Fibroblast of the aortic adventitia (primary cell): ENCODE measurements at places on chromosomes 6 and 20.
A peak's percentile ranks its signal among the peaks of the same experiment; 100 is the strongest.

DNA sequence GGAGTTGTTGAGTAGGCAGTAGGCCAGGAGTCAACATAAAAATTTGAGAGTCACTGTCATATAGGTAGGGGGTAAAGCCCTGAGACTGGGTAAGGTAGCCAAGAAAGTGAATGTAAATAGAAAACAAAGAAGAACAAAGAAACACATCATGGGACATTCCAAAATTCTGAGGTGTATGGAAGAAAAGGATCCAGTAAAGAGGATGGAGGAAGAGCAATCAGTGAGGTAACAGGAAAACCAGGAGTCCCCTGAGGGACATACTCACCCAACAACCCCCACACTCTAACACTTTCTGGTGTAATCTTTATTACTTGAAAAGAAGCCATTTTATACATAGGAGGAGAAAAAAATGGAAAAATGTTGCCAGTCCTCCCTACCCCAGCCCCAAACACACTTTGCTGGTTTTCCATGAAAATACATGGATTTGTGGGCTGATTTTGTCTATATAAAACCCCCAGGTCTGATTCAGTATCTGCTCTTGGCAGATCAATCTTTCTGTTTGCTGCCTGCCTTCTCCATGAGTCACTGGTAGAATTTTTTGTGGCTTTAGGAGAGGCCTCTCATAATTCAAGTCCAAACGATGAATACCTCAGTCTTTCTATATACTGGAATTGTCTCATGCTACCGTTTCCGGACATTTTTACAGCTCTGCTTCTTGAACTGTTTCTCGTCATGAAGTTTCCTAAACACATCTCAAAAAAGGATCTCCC is 271.4 kb upstream of the MAN1A1 start:
- DNase-seq: peak; percentile 91

- DNase-seq: peak; percentile 10
These were observed 38.9 kb downstream of the MAP3K7 start for GRCh38 chr6:90547991-90548390.

- DNase-seq: peak; percentile 6
These were observed 212.8 kb upstream of the CST7 start for GRCh38 chr20:24736131-24736843.

DNA sequence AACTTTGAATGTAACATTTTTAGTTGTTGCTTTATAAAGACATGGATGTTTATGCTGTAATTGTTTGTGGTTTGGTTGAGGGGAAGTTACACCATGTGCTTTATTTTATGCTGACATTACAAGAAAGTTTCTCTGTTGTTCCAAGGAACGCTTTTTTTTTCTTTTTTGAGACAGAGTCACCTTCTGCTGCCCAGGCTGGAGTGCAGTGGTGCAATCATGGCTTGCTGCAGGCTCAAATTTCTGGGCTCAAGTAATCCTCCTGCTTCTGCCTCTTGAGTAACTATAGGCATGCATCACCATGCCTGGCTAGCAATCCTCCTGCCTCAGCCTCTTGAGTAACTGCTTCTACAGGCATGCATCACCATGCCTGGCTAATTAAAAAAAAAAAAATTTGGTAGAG is 21.0 kb upstream of the IFNGR1 start:
- peak; percentile 91 for DNase-seq

GRCh38 chr6:57248311-57248895 is 26.3 kb upstream of the RAB23 start:
- no peak for DNase-seq

- no peak for DNase-seq
These were observed 568.0 kb downstream of the KIF16B start for GRCh38 chr20:16005021-16005914.

DNA sequence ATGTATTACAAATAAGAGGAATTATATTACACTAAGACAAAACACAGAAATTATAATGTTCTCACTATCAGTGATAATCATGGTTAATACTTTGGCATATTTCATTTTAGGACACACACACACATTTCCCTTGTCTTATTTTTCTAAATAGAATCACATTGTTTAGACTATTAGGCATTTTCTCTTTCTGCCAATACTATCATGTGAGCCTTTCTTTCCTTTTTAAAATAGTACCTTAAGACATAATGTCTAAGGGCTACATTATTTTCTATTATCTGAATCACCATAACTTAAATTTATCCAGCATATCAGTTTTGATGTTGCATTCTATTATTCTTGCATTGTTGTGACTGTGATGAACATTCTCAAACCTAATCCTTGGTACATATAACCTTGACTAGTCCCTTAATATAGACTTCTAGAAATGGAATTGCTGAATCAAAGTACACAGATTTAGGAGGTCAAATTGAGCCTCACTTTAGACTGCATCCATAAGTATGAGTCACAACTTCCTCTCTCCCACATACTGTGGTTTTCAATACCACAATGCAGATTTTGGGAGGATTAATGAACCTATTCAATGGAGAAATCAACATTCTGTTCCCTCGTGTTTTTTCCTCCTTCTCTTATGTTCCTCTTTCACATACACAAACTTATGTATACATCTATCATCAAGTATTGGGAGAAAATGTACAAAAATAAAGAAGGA is 212.6 kb downstream of the MOXD1 start:
- peak; percentile 84 for DNase-seq

DNA sequence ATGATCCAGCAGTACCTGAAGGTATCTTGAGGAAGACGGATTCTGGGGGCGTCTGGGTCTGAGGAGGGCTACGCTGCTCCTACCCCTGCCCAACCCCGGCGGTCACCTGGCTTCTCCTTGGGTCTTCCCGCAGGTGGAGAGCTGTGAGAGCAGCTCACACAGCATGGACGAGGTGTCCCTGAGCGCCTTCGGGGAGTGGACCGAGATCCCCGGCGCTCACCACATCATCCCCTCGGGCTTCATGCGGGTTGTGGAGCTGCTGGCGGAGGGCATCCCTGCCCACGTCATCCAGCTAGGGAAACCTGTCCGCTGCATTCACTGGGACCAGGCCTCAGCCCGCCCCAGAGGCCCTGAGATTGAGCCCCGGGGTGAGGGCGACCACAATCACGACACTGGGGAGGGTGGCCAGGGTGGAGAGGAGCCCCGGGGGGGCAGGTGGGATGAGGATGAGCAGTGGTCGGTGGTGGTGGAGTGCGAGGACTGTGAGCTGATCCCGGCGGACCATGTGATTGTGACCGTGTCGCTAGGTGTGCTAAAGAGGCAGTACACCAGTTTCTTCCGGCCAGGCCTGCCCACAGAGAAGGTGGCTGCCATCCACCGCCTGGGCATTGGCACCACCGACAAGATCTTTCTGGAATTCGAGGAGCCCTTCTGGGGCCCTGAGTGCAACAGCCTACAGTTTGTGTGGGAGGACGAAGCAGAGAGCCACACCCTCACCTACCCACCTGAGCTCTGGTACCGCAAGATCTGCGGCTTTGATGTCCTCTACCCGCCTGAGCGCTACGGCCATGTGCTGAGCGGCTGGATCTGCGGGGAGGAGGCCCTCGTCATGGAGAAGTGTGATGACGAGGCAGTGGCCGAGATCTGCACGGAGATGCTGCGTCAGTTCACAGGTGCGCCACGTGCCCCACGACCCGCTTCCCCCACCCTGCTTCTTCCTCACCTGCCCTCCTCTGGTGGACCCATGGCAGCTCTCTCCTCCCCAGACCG is 166.9 kb upstream of the RNF24 start:
- DNase-seq: no peak

GRCh38 chr20:22374066-22374465 is 210.3 kb downstream of the FOXA2 start:
- no peak for DNase-seq

GRCh38 chr6:64477391-64477790 is 841.8 kb downstream of the PHF3 start:
- no peak for DNase-seq

DNA sequence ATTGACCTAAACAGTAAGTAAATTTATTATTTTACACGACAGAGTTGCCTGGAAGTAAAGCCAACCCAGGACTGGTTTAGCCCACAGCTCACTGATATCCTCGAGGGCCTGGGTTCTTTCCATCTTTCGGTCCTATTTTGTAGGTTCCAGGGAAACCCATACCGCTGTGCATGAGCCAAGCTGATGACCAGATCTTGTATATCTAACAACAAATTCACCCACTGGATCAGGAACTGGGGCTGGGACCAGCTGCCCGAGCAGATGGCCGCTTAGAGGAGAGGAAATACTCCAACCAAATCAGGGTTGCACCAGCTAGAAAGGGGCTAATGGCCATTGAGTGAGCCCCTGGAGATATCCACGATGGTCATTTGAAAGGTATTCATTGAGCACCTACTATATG is 139.2 kb downstream of the BACH2 start:
- DNase-seq: no peak

DNA sequence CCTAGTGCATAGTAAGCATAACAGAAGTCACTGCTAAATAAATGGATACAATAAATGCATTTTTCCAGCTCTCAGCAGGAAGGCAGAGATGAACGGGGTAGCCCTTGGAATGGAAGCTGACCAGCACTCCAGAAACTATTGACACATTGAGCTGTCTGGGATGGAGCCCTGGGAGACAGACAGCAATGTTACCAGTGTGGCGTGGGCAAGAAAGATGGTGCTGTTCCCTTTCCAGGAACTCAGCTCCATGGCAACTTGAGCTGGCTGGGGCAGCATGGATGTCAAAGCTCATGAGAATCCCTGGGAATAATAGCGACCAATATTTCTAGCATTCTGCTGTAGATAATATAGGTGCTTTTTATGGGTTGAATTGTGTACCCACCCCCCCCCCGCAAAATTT is 104.3 kb upstream of the PTPRT start:
- DNase-seq: no peak

DNA sequence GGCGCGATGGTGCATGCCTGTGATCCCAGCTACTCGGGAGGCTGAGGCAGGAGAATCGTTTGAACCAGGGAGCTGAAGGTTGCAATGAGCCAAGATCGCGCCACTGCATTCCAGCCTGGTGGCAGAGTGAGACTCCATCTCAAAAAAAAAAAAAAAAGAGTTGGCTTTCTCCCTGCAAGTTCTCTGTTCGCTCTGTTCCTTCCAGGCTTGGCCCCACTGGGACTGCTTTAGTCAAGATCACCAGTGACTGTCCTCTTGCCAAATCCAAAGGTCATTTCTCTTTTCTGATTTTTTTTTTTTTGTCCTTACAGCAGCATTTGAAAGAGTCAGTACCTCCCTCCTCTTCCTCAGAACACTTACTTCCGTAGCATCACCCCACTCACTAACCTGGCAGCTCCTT is 10.8 kb upstream of the GNRH2 start:
- DNase-seq: no peak

- no peak for DNase-seq
These were observed 35.6 kb upstream of the PNRC1 start for GRCh38 chr6:89045011-89045387.

GRCh38 chr20:46172961-46173536 is 54.9 kb downstream of the CD40 start:
- no peak for DNase-seq

- peak; percentile 37 for DNase-seq
These were observed 21.1 kb upstream of the THBS2 start for GRCh38 chr6:169274781-169275180.

DNA sequence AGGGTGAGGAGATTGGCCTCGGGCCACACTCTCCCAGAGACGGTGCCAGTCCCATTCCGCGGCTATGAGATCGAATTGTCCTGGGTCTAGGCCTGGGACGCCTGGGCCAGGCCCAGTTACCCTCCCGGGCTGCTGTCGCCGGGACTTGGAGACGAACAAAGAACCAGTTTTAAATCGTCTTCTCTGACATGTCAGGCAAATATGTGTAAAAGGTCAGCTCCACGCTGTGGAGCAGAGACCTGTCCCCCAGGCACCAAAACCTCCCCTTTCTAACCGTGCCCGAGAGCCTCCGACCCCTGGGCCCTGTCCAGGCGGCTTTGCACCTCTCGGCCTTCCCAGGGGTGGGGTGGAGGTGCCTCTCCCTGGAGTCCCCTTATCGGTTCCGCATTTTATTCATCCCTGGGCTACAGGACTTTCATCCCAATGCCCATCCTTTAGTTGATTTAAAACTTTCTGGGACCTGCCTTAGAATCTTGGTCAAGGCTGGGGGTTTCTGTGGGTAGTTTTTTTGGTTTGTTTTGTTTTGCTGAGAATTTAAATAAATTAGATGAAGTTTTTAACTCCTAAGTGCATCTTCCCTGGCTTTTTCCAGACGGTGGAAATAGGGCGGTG is 5.8 kb upstream of the TFAP2A start:
- DNase-seq: no peak

GRCh38 chr6:36657271-36657670 is 21.2 kb upstream of the CDKN1A start:
- no peak for DNase-seq

DNA sequence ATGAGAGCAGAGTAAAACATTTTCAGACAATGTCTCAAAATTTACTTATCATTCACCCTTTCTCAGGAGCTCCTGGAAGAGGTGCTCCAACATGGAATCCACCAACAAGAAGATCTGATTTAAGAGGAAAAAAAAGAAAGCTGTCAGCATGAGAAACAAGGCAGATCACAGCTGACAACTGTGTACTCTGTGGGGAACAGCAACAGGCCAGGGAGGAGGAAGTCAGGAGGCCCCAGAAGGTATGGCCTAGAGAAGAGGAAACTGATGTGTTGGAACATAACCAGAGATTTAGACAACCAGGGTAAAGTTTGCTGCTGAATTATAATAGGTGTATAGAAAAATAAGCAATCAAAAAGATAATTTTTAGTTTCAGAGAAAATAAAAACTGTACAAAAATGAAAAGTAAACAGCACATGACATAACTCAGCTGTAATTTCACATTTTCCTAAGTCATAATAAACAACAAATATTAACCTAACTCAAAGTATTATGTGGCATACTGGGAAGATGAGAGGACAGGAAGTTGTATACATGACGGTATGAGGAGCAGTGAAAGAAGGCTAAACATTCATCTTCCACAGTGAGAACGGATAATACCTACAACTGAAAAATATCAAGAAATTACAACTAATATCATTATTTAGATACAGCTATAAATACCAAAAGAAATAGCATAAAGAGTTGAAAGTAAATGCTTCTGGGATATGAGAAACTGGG is 113.6 kb upstream of the EMILIN3 start:
- DNase-seq: no peak

DNA sequence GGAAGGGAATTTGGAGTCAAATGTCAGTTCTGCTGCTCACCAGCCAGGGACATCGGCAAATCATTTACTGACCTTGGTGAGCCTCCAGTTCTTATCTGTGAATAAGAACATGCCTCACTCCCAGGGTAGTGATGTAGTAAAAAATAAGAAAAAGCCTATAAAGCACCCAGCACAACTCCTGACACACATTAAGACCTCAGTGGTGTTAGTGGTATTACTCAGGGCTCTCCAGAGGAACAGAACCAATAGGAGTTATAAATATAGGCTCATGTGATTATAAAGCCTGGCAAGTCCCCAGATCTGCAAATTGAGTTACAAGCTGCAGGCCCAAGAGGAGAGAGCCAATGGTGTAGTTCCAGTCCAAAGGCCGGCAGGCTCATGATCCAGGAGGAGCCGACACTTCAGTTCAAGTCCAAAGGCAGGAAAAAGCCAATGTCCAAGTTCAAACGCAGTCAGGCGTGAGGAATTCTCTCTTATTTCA is 71.3 kb upstream of the EYA2 start:
- peak; percentile 51 for DNase-seq

GRCh38 chr6:149289966-149290365 is 27.5 kb upstream of the TAB2 start:
- no peak for DNase-seq

GRCh38 chr20:45408646-45409213 is 641 bp downstream of the DBNDD2 start:
- no peak for DNase-seq
